Activated CD4-positive, alpha-beta T cell treated with anti-CD3 and anti-CD28 coated beads, Interleukin-2, amount 50 U/mL, for 48 hours (primary cell): ENCODE measurements at places on chromosomes 13 and 19.

DNA sequence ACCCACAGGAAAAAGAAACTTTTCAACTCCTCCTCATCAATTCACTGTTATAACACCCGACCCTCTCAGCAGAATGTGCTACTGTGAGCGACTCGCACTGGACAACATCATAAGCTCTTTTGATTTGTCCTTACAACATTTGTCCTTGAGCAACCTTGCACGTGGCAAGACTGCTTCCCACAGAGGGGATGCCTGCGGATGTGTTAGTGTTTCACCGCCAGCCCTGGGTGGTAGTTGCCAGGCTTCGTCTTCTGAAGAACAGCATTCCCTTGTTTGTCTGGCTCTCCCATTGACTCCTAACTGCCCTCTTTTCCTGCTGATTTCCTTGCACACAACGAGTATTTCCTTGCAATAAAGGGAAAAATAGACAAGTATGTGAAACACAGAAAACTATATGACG is 111.4 kb upstream of the SLC7A1 start:
- no peak for DNase-seq

GRCh38 chr19:44280916-44281315 is 21.2 kb downstream of the ZNF233 start:
- DNase-seq = no peak

- no peak for DNase-seq
Measured at GRCh38 chr13:45391926-45392325, 26.2 kb downstream of the SLC25A30 start.

- no peak for DNase-seq
Measured at GRCh38 chr13:54536112-54536511, 1507.5 kb downstream of the OLFM4 start.

GRCh38 chr19:13729859-13730258 is 34.5 kb upstream of the MRI1 start:
- no peak for DNase-seq

- no peak for DNase-seq
Measured at GRCh38 chr13:111329641-111330040, 9.2 kb downstream of the TEX29 start.

GRCh38 chr13:62433660-62434059 is 1018.0 kb upstream of the PCDH20 start:
- DNase-seq = no peak

DNA sequence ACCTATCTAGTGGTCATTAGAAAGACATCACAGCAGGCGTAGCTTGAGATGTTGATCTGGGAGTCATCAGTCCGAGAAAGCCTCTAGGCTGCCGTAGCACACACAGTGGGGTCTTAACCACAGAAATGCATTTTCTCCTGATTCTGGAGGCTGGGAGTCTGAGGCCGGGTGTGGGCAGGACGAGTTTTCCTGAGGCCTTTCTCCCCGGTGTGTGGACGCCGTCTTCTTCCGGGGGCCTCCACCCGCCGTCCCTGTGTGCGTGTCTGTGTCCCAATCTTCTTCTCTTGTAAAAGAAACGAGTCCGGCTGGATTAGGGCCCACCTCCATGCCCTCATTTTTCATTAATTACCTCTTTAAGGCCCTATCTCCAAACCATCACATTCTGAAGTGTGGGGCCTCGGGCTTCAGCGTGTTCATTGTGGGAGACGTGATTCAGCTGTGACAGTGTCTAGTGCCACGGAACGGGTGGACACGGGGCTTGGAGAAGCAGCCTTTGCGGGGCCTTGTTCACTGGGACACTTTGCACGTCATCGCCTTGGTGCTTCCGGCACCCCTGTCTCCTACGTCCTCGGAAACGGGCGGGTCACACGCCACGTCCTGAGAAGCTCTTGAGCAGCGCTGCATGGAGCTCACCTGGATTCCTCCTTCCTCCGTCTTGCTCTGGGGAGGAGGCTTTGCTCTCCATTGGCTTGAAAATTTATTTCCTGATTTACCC is 208.9 kb upstream of the SOX1 start:
- DNase-seq = no peak

DNA sequence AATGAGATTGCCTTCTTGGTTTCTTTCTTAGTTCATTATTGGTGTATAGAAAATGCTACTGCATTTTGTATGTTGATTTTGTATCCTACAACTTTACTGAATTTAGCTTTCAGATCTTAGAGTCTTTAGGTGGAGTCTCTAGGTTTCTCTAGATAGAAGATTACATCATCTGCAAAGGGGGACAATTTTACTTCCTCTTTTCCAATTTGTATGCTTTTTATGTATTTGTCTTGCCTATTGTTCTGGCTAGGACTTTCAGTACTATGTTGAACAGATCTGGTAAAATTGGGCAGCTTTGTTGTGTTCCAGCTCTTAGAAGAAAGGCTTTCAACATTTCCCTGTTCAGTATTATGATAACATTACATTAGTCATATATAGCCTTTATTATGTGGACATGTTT is 101.0 kb upstream of the SPRY2 start:
- no peak for DNase-seq
